ENCODE measurements at places on chromosomes 7 and 10. TPM values are rescaled to one million over a fixed set of nuclear protein-coding genes. Genes with fewer than 3 reads are reported as not detected.
A peak's percentile ranks its signal among the peaks of the same experiment; 100 is the strongest.

Gene GARS1
- 162 TPM for total RNA-seq

Gene TM9SF3
- total RNA-seq: 63.1 TPM

Gene CALML5
- total RNA-seq: not detected

Gene CRYGN
- not detected for total RNA-seq

Gene OPALIN
- not detected for total RNA-seq

Gene PAX4
- not detected for total RNA-seq

DNA sequence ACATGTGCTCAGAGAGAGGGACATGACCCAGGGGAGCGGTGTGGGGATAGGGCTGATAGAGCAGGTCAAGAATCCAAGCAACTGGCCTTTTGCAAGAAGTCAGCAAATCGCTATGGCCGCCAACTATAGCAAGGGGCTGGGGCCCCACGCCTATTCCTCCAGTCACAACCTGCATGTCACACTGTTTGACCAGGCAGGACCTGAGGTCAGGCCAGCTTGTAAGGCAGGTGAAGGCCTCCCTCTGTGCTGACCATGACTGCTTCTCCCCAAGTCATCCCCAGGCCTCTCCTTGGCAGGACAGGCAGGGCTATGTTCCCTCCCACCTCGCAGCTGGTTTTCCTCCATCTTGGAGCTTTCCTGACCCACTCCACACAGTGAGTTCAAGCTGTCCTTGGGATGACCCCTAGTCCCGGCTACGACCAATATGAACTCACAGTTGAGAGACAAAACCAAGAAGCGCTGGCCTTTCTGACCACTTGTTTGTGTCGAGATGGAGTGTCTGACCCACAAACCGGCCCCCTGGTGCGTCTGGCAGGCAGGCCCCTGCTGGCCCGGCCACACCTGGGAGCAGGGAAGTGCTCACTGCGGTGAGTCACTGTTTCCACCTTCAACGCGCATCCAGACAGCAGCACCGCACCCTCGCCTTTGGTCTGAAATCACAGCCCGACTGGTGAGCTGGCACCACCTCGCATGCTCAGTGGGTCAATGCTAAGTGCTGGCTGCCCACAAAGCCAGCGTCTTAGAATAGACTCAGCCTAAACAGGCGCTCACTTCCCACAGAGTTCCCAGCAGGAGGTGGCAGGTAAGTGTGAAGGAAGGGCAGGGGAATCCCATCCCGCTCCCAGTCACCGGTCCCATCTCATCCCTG, 81.4 kb downstream of the VWA2 start:
- peak; percentile 92 for DNase-seq

DNA sequence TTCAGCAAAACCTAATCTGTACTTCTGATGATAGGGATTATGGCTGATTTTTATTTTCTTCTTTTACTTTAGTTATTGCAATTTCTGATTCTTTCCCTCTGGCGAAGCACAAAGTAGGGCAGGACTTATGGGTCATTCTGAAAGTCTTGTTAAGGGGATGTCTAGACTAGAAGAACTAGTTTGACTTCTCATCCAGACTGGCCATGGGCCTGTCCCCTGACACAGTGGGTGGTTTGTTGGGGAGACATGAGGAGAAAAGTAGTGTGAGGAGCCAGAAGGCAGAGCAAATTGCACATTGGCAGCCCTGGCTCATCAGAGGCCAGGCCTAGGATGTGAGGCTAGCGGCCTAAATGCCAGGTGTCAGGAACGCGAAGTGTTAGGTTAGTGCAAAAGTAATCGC, 152.8 kb downstream of the RTKN2 start:
- DNase-seq: no peak

DNA sequence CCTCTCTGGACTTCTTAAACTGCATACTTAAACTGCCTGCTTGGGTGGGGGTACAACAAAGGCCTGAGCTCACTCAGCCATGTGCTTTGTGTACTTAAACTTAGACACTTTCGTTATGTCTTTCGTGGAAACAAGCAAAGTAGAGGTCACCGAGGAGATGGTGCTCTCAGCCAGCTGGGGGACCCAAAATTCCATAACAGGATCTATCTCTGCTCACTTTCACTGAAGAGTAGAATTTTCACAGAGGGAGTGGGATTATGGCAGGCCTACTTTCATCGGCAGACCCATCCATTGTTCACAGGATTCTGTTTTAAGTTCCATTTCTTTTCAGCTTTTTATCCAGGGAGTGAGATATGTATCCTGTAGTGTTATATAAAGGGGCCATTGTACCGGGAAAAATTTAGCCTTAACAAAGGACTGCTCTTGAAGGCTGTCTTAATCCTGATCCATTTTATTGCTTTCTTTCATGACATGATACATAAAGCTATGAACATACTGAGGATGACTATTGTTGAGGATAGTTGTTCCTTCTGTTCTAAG, 370.0 kb upstream of the GHITM start:
- DNase-seq: no peak

- no peak for DNase-seq
Measured at GRCh38 chr10:19518632-19519031, 297.6 kb upstream of the PLXDC2 start.
